Fibroblast of skin of scalp (primary cell): ENCODE measurements at places on chromosomes 12 and 14.

DNA sequence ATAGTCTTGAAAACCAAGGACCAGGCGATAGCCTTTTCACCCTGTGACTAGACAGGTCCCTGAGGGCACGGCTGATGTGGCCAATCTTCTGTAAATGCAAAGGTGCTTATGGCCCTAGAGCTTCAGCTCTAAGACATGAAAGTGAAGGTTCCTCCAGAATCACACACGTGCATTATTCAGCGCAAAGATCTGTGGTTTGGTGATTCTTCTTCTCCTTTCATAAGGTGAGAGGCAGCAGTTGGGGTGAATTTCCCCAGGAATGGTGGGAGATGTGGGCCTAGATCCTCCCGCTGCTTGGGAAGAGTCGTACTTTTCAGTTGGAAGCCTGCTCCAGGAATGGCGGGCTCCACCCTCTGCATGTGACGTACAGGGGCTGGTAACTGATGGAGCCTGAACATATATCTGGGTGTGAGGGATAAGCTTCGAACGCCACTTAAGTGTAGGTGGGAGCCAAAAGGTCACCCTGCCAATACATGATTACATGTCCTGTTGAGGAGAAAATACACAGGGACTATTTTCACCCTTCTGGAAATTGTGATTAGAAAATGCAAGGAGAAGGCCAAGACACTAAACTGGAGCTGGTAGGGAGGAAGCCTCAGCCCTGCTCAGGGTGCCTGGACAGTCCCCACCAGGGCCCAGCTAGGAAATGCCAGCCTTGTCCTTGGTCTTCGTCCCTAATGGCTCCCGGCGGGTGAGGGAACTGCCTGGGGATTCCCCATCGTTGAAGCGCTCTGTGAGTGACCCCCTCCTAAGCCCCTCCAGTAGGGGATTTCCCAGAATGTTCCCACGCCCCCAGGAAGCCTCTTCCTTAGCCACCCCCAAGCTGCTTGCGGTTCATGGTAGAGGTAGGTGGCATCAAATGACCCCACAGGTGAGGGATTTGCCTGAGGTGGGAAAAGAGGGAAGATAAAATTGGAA is 17.6 kb downstream of the BATF start:
- no peak for DNase-seq

- no peak for DNase-seq
Observed at GRCh38 chr12:542395-543113, 82.8 kb downstream of the B4GALNT3 start.

- peak; percentile 69 for DNase-seq
Observed at GRCh38 chr12:14769969-14770495, 33.2 kb downstream of the WBP11 start.

- DNase-seq: peak; percentile 4
Observed at GRCh38 chr12:93664573-93665138, 12.5 kb upstream of the CRADD start.

DNA sequence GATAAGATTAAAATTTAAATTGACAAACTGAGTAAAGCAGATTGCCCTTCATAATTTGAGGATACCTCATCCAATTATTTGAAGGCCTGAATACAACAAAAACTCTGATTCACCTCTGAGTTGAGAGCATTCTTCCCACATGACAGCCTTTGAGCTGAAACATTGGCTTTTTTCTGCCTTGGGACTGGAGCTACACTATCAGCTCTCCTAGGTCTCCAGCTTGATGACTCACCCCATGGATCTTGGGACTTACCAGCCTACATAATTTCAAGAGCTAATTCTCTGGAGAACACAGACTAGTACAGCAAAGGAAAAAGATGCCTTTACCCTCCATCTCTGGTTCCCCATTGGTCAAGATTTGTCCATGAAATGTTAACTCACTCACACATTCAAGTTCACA is 555.1 kb downstream of the FOXG1 start:
- peak; percentile 50 for DNase-seq

- DNase-seq: no peak
Observed at GRCh38 chr14:88823968-88824313, 510 bp upstream of the TTC8 start.

- DNase-seq: no peak
Observed at GRCh38 chr12:21618566-21618965, 13.9 kb upstream of the GYS2 start.

- peak; percentile 85 for DNase-seq
Observed at GRCh38 chr14:80390906-80391305, 179.6 kb upstream of the DIO2 start.

DNA sequence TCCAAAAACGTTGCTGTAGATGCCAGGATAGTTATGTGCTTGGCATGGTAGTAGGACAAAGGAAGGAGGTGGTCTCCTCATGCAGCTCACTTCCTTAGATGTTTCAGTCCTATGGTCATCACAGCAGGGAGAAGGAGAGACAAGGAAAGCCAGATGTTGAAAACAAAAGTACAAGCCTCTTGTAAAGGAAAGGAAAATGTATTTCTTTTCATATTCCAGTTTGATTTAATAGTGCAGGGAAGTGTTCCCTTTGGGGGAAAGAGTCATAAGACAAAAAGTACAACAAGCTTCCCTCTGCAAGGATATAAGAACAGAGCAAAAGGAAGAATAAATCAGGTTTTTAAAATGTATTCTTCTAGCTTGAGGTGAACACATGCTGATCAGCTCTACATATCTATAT is 8.6 kb upstream of the TMCC3 start:
- no peak for DNase-seq

- DNase-seq: no peak
Observed at GRCh38 chr14:100168506-100168905, 9.1 kb upstream of the DEGS2 start.

DNA sequence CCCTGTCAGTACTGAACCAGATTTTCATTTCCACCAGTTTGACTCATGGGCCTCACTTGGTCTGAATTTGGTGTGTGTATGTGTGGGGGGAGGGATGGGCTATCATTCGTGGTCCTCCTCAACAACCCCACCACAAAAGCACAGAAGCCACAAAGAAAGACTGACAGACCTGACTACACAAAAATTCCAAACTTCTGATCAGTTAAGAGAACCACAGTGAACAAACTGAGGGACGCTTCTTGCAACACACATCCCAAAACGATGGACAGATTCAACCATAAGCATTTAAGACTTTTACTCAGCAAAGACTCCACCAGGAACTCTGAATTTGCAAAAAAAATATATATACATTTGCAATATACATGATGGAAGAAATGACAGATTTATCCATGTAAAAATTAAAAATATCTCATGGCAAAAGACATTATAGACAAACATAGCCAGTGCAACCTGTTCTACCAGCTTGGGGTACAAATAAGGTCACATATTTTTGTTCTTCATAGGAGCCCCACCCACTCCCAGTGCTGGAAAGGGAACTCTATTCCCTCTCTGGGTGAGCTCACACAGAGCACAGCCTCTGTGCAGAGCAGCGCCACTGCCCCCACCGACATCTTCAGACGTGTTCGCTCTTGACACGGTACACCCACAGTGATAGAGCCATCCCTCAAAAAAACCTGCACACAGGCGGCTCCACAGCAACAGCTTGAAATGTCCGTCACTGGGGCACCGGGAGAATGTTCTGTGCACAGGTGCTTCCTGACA is 49.7 kb downstream of the JAG2 start:
- no peak for DNase-seq

DNA sequence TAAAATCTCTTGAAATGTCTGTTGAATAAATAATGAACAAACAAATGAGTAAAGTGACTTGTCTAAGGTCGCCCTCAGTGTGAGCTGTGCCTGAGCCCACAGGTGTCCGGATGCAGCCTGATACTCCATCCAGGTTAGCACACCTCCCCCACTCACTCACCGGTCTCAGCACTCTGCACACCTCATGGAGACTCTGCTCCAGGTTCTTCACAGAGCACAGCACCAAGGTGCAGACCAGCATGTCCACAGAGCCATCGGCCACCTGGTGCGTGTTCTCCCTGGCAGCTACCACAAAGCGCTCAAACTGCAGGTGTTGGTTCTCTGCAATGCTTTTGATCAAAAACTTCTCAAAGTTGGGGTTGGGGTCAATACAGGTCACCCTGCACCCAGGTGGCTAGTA is 4.1 kb upstream of the KRT7 start:
- no peak for DNase-seq

- no peak for DNase-seq
Observed at GRCh38 chr14:55180006-55180405, 11.4 kb downstream of the DLGAP5 start.

GRCh38 chr14:95128140-95128539 is 29.2 kb downstream of the DICER1 start:
- no peak for DNase-seq

GRCh38 chr14:61406198-61406597 is 84.8 kb downstream of the PRKCH start:
- DNase-seq: no peak

- peak; percentile 89 for DNase-seq
Observed at GRCh38 chr12:80648881-80649280, 58.6 kb upstream of the MYF6 start.

DNA sequence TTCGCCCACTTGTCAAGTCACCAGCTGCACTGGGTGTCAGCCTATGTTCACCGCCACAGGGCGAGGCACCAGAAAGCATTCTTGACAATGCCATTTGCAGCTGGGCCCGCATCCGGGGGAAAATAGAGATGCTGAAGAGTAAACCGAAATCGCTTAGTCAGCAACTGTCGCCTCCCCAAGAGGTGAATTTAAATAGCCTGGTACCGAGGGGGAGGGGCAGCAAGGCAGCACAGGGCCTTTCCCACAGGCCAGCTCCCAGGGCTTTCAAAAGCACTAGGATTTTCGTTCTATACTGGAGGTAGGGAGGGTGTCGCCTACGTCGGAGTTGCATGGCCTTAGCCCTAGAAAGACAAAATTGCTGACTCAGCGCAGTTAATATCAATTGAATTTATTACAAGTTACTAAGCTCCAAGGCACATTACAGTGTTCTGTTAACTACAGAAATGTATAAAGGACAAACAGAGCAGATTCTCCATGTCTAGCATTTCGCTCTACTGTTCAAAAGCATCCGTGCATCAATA is 4.3 kb downstream of the IRF2BPL start:
- no peak for DNase-seq

DNA sequence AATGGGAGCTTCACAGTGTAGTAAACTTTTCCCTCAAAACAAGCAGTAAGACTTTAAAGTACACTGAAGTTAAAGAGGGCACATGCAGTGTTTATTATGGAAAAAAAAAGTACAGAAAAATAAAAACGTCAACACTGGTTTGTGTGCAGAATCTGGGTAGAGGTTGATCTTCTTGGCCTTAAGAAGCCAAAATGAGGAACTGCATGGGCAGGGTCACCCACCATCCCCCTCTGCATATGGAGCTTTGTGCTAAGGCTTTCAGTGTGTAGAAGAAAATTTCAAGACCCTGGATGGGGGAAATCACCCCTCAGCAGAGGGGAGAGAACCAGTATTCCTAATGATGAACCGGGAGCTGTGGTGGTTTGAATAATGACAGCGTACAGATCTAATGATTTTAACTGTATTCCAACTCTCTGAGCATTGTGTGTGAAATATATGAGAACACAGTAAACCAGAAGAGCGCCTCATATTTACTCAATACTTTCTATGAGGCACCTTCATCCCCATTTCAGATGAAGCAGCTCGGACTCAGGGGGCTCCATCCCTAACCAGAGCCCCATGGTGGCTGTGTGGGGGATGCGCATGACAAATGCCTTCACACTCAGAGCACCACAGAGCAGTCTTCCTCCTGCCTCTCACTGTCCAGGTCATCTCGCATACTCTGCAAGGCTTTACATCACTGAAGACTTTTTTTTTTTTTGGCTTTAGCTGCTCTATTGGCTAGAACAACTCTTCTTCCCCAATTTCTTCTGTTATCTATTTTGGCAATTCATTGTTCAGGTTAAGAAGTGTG is 33.4 kb downstream of the ACADS start:
- DNase-seq: no peak
